ENCODE measurements at places on chromosomes 12 and 14. TPM values are rescaled to one million over a fixed set of nuclear protein-coding genes. Genes with fewer than 3 reads are reported as not detected.

DNA sequence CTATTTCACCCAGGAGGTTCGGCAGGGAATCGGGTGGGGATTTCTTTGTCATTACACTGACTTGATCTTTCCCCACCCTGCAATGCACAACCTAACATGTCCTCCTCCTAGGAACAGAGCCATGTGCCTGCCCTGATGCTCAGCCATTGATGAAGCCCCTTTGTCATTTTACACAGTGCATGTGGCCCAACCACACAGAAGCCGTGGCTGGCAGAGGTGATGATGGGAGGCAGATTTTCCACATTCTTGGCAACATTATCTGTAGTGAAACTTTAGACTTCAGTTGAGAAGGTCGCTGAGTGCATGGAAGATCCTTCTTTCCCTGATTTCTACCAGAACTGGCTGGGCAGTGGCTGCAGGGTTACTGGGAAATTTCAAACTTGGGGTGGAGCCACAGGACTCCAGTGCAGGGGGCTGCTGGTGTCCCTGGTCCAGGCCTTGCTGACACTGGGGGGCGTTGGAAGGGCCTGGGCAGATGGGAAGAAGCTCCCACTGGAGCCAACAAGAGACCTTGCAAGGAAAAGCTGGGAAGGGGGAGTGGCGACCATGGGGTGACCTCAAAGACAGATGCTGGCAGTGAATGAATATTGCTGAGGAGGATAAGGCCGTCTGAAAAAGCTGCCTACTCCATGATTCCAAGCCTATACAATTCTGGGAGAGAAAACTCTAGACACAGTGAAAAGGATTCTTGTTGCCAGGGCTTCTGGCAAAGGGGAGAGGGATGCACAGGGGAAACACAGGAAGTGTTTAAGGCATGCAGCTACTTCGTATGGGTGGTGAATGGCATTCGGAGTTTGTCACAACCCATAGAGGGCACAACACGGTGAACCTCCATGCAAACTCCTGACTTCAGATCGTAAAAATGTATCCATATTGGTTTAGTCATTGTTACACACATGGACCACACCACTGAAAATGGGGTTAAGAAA, 41.8 kb upstream of the P2RX7 start:
- no peak for DNase-seq

- DNase-seq: no peak
Observed at GRCh38 chr14:49951229-49951607, 58.3 kb downstream of the ARF6 start.

DNA sequence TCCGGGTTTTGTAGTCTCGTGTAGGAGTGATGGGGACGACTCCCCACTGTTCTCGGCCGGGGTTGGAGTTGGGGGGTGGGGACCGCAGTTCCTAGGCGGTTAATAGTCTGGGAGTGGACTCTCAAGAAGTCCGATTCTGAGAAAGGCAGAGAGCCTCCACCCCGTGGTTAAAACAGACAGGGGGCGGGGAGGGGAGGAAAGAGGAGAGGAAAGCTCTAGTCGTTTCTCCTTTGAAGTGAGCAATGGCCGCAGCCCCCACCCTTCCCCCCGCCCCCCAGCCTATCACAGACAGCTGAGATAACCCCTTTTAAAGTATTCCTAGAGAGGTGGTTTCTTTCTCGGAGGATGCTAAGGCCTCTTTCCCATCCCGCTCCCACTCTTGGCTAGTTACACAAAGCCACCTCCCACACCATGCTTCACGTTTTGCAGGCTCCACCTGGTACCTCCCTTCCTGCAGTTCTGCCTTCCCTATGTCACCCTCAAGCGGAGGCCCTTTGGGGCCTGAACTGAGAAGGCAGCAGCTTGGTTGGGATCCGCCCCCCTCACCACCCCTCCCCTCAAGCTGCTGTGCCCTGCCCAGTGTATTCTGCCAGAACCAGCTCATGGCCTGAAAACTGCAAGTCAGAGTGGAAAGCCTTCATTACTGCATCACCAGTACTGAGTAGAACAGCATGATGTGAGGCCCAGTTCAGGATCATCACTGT, 853 bp downstream of the USP5 start:
- DNase-seq: no peak

DNA sequence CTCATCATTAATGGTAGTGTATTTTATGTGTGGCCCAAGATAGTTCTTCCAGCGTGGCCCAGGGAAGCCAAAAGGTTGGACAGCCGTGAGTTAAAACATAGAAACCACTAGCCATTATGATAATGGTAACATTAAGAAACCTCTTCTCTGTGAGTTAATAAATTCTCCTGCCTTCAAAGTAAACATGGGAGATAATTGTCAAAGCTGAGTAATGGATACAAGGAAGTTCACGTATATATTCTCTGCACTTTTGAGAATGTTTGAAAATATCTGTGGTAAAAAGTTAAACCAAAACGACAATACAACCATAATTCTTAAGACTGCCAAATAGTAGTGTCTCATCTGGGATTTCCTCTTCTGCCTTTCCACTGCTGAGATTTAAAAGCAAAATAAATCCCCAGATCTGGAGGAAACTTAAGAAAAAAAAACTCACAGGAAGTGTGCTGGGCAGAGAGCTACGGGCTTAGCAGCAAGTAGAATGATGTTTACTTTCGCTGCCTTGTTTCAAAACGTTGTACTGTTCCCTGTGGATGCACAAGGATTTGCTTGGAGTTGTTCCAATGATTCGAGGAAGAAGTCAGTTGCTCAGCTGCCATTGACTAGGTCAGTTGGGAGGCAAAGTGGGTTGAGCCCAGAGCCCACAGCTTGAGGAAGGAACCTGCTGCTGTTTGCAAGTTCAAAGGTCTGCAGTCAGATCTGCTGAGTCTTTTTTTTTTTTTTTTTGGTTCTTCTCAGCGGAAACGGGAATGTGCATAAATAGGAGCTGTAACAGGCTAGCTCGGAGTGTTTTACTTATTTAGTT, 1.7 kb downstream of the TPCN1 start:
- DNase-seq: no peak

ABCB9 gene
- 7.2 TPM for total RNA-seq

DEPDC4 gene
- total RNA-seq: 0.62 TPM

All from cardiac septum (tissue), 1 donor.